ENCODE measurements at places on chromosomes 2 and 18. TPM values are rescaled to one million over a fixed set of nuclear protein-coding genes. Genes with fewer than 3 reads are reported as not detected.
A peak's percentile ranks its signal among the peaks of the same experiment; 100 is the strongest.

GRCh38 chr2:69770747-69771146 lies 28.8 kb downstream of the ANXA4 start:
- DNase-seq: no peak

GRCh38 chr2:171824086-171824485 lies 70.0 kb downstream of the SLC25A12 start:
- DNase-seq: peak; percentile 85

Gene SLC4A3
- 38.8 TPM for total RNA-seq

Gene TUBA4A
- total RNA-seq: 1.6 TPM

GRCh38 chr2:218658671-218659257 lies 659 bp downstream of the ZNF142 start:
- peak; percentile 37 for DNase-seq

GRCh38 chr2:104678181-104678580 lies 175.7 kb upstream of the POU3F3 start:
- DNase-seq: no peak

Gene CABLES1
- 4.9 TPM for total RNA-seq

DNA sequence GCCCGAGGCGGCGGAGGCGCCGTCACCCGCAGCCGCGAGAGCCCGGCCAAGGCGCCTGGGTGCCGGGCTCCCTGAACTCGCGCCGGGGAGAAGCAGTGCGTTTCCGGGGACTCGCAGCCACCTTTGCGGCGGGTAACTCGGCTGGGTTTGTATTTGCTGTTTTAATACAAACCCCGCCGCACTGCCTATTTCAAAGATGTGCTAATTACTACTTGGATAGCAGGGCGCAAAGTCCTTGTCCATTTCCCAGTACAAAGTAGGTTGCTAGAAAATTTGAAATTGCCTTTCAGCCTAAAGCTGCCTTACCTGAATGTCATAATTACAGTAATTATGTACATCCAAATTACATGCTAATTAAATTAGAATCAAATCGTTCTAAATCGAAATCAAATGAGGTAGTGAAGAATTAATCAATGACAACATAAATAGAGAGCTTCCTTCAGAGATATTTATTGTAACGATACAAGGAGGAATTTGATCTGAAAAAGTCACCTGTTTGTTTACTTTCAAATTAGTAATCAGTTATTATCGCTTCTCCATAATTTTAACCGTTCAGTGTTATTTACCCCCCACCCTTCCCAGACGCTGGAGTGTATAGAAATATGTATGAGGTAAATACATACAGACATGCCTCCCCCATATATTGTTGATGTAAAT lies 8.1 kb downstream of the SP9 start:
- no peak for DNase-seq

Gene MC5R
- not detected for total RNA-seq

Data from cardiac muscle cell (in vitro differentiated cells and primary cell).